NAMALWA (cell line): ENCODE measurements at places on chromosomes 16 and 17.
A peak's percentile ranks its signal among the peaks of the same experiment; 100 is the strongest.

GRCh38 chr17:69581061-69581961, 166.8 kb downstream of the MAP2K6 start:
- peak; percentile 88 for DNase-seq

- DNase-seq, result no peak
These were observed 137.5 kb upstream of the PLCG2 start for GRCh38 chr16:81641395-81642106.

DNA sequence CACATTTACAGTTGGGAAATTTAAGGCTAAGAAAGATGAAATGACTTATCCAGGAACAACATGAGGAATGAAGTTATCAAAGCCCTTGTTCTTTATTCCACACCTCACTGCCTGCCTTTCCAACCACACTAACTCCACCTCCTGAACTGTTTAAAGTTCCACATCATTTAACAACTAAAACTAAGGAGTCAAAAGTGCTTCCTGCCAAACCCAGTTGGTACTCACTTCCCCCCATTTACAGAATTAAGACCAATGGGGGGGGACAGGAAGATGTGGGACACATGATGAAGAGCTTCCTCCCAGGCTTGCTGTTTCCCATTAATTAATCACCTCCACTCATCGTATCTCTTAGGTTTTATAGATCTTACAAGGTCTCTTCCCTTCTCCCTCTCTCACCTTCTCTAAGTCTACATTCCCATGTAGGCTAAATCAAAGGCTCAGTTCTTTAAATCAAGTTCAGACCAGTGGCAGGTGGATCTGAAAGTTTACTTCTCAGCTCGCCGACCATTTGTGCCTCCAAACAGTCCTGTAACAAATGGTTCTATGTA, 19.2 kb upstream of the TMEM101 start:
- no peak for DNase-seq

- no peak for DNase-seq
These were observed 26.3 kb upstream of the METRNL start for GRCh38 chr17:83053021-83053681.

- DNase-seq, result no peak
These were observed at the start of gene LRRC75A for GRCh38 chr17:16491703-16492612. Gene LRRC75A, minus strand, starts transcription at chr17:16492193. Its CDS starts 203 bp downstream, at chr17:16491990.

- DNase-seq, result no peak
These were observed 135.8 kb downstream of the FOXL1 start for GRCh38 chr16:86714166-86714565.

DNA sequence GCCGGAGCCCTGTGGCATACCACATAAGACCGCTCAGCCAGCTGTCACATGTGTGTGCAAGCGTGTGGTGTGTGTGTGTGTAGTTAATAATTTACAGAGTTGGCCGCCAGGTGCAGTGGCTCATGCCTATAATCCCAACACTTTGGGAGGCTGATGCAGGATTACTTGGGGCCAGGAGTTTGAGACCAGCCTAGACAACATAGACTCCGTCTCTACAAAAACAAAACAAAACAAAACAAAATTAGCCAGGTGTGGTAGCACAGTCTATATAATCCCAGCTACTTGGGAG, 20.4 kb downstream of the SOCS1 start:
- no peak for DNase-seq

DNA sequence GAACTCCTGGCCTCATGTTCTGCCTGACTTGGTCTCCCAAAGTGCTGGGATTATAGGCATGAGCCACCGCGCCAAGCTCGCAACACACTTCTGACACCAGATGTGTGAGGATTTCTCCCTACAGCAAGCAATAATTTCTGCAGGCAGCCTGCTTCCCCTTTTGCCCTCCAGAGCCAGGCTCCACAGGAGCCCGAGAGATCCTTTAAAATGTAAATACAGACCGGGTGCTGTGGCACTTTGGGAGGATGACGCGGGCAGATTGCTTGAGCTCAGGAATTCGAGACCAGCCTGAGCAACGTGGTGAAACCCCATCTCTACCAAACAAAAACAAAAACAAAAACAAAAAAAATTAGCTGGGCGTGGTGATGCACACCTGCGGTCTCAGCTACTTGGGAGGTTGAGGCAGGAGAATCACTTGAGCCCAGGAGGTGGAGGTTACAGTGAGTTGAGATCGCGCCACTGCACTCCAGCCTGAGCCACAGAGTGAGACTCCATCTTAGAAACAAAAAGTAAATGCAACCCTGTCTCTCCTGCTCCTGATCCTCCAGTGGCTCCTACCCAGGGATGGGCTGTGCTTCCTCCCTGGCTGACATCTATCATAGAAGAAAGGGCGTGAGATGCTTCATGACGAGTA, 14.7 kb downstream of the C16orf96 start:
- no peak for DNase-seq

- DNase-seq, result no peak
These were observed 42.7 kb downstream of the CYB5B start for GRCh38 chr16:69467080-69467479.
